ENCODE measurements at places on chromosomes 3 and 15. TPM values are rescaled to one million over a fixed set of nuclear protein-coding genes. Genes with fewer than 3 reads are reported as not detected.

DNA sequence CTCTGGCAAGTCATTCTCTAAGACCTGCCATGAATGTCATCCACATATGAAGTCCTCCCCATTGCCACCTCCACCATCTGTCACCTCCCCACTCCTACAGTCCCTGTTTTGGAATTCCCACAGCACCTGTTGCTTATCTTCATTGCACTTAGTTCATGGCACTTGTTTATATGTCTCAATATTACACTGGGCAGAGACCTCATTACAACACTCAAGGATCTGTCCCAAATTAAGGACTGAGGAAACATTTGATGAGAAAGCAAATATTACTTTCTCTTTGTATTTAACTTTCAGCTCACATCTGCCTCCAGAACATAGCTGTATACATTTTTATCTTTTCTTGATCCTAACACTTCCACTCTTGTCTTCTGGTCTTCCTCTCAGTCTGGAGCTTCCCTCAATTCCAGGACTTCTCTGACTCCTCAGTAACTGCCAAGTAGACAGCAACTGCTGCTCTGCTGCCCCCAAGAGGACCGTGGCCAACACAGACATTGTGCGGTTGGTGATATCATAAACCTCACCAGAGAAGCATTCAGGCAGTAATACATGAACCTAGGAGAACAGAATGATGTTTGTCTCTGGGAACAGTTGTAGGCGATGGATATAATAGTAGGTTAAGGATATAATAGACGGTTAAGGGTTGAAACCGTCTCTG lies 45.0 kb upstream of the FGF12 start:
- DNase-seq, result no peak

DNA sequence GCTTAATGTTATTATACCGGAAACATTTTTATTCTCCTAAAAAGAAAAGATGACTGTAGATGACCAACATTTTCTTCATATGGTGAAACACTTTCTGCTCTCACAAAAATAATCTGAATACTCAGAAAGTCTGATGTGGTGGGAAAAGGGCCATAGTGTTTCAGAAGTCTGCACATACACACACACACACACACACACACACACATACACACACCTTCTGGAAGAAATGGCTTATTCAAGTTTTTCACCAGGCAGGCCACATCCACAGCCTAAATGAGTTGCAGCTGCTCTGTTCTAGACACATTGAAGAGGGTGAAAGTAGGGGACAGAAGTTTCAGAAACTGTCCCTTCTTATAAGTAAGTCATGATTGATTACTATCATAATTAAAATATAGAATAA lies 220.0 kb downstream of the ZMAT3 start:
- DNase-seq, result no peak

GRCh38 chr15:99452728-99453636 lies 112.8 kb upstream of the MEF2A start:
- DNase-seq, result peak; percentile 90

DNA sequence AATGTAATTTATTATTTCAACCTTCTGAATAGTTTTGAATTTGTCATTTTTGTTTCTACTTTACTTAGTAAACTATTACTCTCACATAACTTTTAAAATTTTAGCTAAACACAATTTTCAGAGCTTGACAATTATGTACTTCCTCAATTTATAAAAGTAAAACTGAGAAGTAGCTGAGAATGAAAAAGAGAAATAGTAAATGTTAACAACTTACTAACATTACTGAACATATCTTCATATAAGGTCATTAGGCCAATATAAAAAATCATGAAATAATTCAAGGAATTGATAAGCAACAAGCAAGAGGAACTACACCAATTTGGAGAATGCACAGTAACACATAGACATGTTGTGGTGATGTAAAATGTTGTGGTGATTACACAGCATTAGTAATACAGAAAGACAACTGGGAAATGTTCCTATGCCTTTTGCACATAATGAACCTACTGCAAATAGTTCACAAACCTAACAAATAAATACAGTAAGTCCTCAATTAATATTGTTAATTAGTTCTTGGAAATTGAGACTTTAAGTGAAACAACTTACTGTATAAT lies 137.9 kb downstream of the CBLB start:
- no peak for DNase-seq

- DNase-seq, result no peak
Observed at GRCh38 chr15:84597296-84597695, 3.5 kb upstream of the ZSCAN2 start.

- peak; percentile 83 for DNase-seq
Observed at GRCh38 chr15:77634266-77634962, 1.7 kb upstream of the LINGO1 start.

DNA sequence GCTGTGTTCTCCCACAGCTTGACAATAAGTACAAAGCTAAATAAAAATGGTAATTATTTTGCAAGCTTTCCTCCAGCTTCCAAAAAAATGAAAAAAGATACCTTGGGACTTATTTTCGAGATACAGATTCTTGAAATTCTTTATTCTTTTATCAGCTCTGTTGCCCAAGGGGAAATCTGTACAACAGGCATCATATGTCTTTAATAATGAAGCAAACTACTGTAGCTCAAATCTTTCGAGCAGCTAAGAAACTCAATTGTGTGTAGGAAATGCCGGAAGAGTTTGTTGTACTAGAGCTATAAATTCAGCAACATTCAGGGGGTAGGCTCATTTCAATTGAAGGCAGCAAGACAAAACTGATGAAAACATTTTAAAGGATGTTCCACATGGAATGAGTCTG lies 297.7 kb downstream of the GBE1 start:
- no peak for DNase-seq

DNA sequence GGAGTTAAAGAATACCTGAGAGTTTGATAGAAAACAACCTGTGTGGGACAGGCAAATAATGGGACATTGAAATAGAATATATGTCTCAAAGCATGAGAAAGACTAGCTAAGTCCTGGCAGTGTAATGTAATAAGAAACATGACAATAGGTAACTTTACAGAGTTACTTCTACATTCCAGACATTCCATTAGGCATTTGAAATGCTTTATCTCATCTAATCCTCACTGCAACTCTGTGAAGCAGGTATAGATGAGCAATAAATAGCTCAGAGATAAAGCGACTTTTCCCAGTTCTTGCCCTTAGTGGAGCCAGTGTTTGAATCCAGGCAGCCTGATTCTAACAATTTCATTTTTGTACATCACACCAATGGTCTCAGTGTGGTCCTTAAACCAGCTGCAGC lies 76.8 kb downstream of the CPNE4 start:
- DNase-seq, result no peak

DNA sequence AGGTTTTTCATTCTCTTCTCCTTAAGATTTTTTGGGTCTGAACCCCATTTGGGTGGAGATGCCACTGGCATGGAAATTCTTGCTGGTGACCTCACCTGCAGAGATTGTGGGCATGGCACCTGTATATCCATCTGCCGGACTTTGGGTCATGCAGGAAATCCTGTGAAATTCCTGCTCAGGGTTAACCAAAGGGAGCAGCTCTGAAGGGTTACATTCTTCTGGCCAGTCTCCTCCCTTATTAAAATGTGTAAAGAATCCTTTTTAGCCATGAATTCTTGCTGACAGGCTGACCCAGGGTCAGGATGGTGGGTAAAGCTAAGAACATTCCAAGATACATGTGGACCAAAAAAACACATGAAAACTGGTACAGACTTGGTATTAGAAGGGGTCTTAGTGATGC lies 27.4 kb downstream of the ARHGEF26 start:
- no peak for DNase-seq

DNA sequence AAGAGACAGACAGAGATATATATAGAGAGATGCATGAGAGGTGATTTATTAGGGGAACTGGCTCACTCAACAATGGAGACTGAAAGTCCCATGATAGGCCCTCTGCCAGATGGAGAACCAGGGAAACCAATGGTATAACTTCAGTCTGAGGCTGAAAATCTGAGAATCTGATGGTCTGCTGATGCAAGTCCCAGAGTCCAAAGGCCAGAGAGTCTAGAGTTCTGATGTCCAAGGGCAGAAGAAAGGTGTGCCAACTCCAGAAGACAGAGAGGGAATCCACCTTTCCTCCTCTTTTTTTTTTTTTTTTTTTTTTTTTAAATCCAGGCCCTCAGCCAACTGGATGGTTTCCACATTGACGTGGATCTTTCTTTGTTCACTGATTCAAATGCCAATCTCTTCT lies 197.9 kb upstream of the MEIS2 start:
- DNase-seq, result no peak

Gene PIF1
- 0.61 TPM for total RNA-seq

Gene ACKR4
- 4.1 TPM for total RNA-seq

Gene KLF15
- total RNA-seq, result 52.4 TPM

Gene GOLGA6B
- total RNA-seq, result not detected
